ENCODE measurements at places on chromosomes 12 and 14.

DNA sequence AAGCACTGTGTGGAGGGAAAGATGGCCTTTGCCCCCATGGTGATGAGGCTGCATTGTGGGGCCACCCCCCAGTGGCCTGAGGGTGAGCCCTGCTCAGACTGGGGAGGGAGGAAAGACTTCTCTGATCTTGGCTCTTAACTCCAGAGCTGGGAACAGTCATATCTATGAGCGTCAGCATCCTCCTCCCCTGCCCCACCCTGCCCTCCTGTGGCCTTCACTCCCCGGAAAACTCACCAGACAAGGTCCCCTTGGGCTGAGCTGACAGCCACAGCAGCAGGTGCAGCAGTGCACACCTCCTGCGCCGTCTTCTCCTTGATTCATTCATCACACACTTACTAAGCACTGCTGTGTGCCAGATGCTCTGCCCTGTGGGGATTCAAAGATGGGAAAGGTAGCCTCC lies 98.8 kb downstream of the B4GALNT3 start:
- no peak for DNase-seq

- no peak for DNase-seq
These were observed 273.9 kb upstream of the RTL1 start for GRCh38 chr14:101177301-101177971.

DNA sequence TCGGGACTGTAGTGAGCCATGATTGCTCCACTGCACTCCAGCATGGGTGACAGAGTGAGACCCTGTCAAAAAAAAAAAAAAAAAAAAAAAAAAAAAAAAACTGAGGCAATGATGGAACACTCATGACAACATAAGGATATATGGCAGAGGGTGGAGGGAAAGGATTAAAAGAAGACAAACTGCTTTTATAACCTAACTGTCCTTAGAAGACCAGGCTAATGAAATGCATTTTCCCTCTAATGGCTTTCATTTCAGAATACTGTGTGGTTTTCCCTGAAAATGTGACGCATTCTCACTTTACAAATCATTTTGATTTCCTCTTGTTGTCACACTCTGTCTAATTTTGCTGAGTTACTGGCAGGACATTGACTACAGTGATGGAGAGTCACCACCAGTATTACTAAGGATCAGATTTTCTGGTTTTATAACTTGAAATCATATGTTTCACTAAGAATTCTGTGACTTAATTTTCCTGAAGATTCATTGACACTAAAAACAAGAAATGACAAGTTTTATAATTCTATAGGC lies 137.6 kb upstream of the SSTR1 start:
- no peak for DNase-seq

DNA sequence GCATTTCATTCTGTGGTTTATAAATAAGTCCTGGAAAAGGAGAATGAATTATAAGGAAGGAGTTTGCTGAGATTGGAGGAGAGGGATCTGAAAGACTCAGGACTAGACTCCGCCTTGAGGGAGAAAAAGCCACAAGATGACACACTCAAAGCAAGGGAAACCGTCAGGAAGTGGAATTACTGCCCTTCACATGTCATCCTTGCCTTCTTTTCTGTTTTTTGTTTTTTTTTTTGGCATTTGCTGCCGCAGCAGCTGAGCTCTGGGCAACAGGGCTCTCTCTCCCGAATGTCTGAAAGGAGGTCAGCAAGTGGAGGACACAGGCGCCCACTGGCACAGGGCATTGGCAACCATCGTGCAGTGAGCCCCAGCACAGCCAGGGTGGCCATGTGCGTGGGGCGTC lies 344.9 kb downstream of the DPF3 start:
- DNase-seq, result no peak

DNA sequence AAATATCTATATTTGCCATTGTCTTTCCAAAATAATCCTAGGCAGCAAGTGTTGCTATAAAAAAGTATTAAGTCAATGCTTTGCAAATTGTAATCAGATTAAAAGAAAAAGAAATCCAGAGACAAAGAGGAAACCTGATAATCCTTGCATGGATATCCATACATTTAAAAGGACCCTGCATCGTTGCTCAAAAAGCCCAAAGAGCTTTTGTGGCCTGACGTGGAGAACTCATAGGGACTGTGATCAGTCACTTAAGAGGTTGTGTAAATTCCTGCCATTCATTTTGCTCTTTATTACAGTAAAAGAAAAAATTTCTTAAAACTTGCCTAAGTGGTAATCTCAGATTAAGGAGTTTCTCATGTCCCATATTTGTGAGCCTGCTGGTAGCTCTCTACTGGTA lies 392.6 kb downstream of the C12orf75 start:
- DNase-seq, result no peak

DNA sequence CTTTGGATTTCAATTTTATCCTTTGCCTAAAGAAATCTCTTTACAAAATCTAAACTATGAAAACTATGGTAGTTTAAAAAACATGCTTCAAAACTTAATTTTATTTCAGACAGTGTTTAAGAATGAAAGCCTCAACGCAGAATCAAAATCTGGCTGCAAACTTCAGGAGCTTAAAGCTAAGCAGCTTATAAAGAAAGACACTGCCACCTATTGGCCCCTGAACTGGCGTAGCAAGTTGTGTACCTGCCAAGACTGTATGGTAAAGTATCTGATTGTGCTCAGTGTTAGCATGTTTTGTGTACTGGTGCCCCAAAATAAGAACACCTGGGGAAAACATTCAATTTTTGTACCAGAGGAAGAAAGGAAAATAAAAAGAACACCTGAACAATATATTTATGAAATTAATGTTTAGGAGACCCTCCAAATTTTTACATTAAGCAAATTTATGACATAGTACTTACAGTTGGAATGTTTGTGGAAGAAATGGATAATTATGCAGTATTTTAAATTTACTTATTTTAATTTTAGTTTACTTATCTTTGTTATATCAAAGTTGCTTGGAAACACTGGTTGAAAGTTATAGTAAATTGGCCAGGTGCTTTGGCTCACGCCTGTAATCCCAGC lies 12.2 kb downstream of the UBR7 start:
- DNase-seq, result no peak

DNA sequence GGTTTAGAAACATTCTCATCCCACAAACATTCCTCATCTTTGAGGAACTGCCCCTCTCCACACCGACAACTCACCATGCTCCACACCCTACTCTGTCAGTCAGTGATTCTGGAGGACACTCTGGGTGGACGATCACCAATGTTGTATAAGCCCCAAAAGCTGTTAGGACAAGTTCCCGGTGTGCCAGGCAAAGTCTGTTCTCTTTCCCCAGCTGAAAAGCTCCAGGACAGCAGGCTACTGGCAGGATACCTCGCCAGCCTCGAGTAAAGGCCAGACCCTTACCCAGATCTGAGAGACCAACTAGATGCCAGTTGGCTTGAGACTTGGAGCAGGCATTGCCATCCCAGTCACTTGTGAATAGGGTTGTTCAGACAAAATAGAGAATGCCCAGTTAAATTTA lies 12.0 kb downstream of the KRT5 start:
- DNase-seq, result no peak

DNA sequence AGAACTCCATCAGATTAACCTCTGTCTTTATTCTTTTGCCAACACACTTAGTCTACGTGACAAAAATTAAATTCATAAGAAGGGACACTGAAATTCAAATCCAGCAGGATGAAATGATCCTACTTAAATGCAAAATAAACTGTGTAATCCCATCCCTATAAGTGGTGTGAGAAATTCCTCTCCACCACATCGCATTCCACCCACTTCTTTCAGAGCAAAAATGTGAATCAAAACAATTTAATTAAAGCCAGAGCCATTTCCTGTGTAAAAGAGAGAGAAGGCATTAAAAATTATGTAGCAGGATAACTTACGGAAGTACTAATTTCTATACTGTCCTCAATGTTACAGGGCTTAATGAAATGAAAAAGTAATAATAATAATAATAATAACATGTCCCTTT lies 844.3 kb downstream of the GALC start:
- DNase-seq, result no peak

GRCh38 chr12:14264778-14265177 lies 100.7 kb upstream of the ATF7IP start:
- DNase-seq, result no peak

- DNase-seq, result no peak
These were observed 331.4 kb downstream of the TMTC2 start for GRCh38 chr12:83018088-83018487.

- DNase-seq, result no peak
These were observed 49.1 kb downstream of the BTG1 start for GRCh38 chr12:92096346-92097136.

- DNase-seq, result no peak
These were observed 56.8 kb downstream of the SSH1 start for GRCh38 chr12:108800591-108800990.

GRCh38 chr12:55972042-55972441 lies 1.8 kb upstream of the RAB5B start:
- no peak for DNase-seq

DNA sequence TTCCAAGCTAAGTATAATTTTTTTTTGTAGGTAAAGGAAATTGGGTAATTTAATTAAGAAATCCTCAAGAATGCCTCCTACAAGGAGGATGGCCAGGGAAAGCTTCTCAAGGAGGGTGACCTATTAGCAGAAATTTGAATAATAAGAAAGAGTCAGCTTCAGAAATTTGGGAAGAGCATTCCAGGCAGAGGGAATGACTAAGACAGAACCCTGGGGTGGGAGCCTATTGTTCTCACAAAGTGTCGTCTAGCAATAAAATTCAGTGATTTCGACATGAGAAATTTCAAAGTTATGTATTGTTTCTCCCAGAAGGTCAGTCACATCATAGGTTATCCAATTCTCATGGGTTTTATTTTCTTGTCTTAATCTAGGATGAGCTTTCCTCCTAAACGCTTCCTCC lies 1168.4 kb downstream of the AACS start:
- no peak for DNase-seq

GRCh38 chr14:35167496-35167895 lies 45.1 kb downstream of the PRORP start:
- no peak for DNase-seq

DNA sequence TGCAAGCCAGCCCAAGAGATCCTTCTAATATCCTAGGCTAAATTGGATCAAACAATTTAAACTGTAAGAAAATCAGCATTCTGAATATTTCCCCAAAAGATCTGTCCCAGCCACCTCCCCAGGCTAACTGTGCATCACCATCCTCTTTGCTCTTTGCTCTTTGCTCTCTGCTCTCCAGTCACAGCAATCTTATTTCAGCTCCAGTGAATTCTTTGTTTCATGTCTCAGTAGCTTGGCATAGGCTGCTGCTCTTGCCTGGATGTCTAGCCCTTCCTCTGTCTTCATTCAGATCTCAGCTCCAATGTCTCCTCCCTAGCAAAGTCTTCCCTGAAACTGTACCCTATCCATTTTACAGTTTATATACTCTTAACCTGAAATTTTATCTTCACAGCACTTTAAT lies 399.8 kb upstream of the USP15 start:
- no peak for DNase-seq

GRCh38 chr12:94725375-94726168 lies 75.2 kb upstream of the TMCC3 start:
- no peak for DNase-seq

DNA sequence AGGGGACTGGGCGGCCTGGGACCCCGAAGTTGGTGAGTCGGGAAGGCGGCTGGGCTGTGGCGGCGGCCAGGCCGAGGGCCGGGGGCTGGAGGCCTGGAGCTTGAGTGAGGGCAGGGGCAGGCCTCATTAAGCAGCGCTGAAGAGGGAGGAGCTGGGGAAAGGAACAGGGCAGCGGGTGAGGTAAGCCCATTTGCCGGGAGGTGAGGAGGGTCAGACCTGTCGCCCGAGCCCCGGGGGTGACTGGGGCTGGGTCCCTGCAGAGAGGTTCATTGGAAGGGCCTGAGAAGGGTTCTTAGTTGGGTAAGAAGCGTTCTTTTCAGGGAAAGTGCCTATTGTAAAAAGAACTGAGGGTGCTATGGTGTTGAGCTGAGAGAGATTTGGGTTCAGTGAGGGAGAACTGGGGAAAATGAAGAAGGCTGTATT lies 441 bp downstream of the RAB5B start:
- no peak for DNase-seq

DNA sequence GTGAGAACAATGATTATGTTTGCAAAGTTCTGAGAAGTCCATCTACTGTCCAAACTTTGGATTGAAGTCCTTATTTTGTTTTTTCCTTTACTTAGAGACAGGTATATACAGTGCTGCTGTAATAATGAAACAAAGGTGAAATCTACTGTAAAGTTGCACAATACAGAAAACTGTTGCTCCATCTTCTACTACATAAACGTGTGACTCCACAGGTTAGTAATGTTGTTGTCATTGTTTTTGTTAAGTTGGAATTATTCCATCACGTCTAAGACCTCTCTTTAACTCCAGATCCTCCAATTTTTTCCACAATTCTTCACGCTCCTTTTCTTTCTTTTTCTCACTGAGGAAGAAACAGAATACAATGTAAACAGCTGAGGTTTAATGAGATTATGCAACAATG lies 57.0 kb upstream of the GPHB5 start:
- no peak for DNase-seq

DNA sequence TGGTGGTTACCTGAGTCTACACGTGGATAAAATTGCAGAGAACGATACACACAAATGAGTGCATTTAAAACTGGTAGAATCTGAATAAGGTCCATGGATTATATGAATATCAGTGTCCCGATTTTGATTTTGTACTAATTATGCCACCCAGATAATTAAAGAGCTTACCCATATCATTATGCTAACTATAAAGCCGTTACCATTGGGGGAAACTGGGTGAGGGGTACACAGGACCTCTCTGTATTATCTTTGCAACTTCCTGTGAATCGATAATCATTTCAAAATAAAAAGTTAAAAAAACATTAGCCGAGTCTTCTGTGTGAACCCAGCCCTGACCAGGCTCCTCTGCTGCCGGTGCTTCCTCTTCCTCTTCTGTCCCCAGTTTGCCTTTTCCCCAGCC lies 107.1 kb downstream of the SMOC1 start:
- DNase-seq, result no peak

GRCh38 chr14:96245710-96246538 lies 10.1 kb upstream of the BDKRB1 start:
- DNase-seq, result no peak

GRCh38 chr12:68303850-68304249 lies 28.3 kb downstream of the MDM1 start:
- DNase-seq, result no peak

GRCh38 chr14:35335388-35336092 lies 43.4 kb downstream of the PSMA6 start:
- DNase-seq, result no peak

GRCh38 chr12:27595231-27595642 lies 71.2 kb downstream of the PPFIBP1 start:
- DNase-seq, result no peak

- no peak for DNase-seq
These were observed 668.9 kb downstream of the AACS start for GRCh38 chr12:125734137-125734536.

DNA sequence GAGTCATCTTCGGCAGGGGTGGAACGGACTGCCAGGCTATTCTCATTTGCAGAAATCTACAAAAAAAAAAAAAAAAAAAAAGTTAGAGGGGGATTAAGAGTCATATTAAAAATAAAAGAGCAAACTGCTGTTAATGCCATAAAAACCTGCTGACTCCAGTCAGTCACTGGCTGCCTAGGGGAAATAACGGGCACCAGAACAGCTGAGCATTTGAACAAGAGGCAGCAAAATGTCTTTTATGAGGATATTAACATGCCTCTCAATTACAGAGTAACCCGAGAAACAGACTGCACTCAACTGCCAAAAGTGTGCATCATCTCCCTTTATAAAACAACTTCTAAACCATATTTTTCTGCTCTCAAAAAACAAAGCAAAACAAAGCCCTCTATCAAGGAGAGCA lies 28.7 kb upstream of the CERS5 start:
- DNase-seq, result no peak

GRCh38 chr12:105204916-105205315 lies 31.1 kb downstream of the APPL2 start:
- DNase-seq, result no peak

- no peak for DNase-seq
These were observed 66.7 kb downstream of the RESF1 start for GRCh38 chr12:32025906-32026305.

GRCh38 chr12:75735853-75736252 lies 224.4 kb upstream of the KRR1 start:
- no peak for DNase-seq
